Activated naive CD8-positive, alpha-beta T cell treated with anti-CD3 and anti-CD28 coated beads for 36 hours (primary cell): ENCODE measurements at places on chromosomes 6 and 20. TPM values are rescaled to one million over a fixed set of nuclear protein-coding genes. Genes with fewer than 3 reads are reported as not detected.

The AGPAT1 gene
- total RNA-seq: 30.8 TPM

The HTR1B gene
- not detected for total RNA-seq

The SNAP91 gene
- total RNA-seq: not detected

The HEY2 gene
- not detected for total RNA-seq

The NKAIN2 gene
- not detected for total RNA-seq

The NUS1 gene
- 63.7 TPM for total RNA-seq

The OVOL2 gene
- not detected for total RNA-seq

The ELOVL2 gene
- total RNA-seq: not detected

DNA sequence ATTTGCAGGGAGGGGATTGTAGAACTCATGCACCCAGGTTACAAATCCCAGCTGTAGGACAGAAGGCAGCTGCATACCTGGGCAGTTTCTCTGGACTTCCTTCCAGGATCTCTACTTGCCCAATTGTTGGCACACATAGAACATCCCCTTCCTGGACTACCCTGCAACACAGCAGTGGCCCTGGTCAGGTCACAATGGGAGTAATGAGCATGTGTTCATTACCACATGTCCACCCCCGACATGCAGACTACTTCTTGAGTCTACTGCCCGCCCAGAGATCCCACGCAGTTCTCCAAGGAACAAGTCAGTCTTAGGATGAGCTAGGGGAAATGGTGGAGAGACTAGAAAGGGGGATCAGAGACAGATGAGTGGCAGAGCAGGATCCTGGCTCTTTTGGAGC is 5.1 kb downstream of the PEX6 start:
- no peak overlapping the region for H3K4me3 ChIP-seq
- DNase-seq: no peak
- H3K27ac ChIP-seq: peak overlapping the region; percentile 2
- peaks cover 41% of the 10 kb centered on the region for H3K36me3 ChIP-seq
- H3K27me3 ChIP-seq: no peaks in the 10 kb centered on the region
- peaks cover 48% of the 10 kb centered on the region for H3K4me1 ChIP-seq

DNA sequence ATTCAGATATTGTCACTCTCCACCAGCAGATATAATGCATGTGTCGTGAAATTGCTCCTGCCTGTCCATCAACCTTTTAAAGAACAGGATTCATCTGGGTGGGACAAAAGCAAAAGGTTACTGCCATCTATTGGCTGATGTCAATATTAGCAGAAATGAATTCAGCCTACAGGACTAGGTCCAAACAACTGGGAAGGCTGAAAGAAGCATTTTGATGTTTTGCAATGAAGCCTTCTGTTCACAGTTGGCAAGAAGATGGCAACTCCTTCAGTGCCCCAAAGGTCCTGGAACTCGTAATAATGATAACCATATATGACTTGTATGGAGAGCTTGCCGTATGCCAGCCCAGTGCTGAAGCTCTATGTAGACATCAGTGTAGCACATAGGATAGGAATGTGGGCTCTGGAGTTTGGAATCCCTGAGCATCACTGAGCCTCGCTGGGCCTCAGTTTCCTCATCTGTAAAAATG is 7.5 kb downstream of the BCAS1 start:
- H3K4me3 ChIP-seq: no peak overlapping the region
- no peaks in the 10 kb centered on the region for H3K27me3 ChIP-seq
- H3K27ac ChIP-seq: peak overlapping the region; percentile 90
- DNase-seq: no peak

- H3K27me3 ChIP-seq: no peaks in the 10 kb centered on the region
- H3K36me3 ChIP-seq: peaks cover 15% of the 10 kb centered on the region
- no peak overlapping the region for H3K4me3 ChIP-seq
- no peak for DNase-seq
These were observed 3.2 kb upstream of the RPP21 start for GRCh38 chr6:30341728-30342127.

DNA sequence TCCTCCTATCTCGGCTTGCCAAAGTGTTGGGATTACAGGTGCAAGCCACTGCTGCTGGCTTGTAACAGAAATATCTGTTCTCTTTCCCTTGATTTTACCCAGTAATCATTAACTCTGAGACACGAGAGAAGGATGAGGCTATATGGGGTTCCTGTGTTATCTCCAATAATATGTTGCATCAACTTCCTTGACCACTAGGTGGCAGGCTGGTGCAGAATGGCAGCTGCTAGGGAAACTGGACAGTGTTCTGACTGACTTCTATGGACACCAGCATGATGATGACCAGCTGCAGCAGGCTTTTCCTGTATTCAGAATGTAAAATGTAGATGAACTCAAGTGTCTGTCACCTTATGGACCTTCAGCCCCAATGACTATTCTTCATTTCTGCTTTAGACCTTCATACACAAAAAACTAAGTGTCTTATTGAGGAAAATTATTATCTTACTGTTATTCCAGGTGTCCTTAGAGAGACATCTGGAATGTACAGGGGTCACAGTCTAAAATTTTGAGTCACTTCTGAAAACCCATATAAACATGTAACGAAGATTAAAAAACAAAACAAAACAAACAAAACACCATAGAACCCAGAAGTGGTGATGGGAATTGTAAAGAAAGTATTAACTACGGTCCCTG is 20.4 kb upstream of the CD109 start:
- peak; percentile 63 for DNase-seq
- H3K36me3 ChIP-seq: no peaks in the 10 kb centered on the region
- H3K4me1 ChIP-seq: peaks cover 2% of the 10 kb centered on the region
- no peak overlapping the region for H3K27ac ChIP-seq

DNA sequence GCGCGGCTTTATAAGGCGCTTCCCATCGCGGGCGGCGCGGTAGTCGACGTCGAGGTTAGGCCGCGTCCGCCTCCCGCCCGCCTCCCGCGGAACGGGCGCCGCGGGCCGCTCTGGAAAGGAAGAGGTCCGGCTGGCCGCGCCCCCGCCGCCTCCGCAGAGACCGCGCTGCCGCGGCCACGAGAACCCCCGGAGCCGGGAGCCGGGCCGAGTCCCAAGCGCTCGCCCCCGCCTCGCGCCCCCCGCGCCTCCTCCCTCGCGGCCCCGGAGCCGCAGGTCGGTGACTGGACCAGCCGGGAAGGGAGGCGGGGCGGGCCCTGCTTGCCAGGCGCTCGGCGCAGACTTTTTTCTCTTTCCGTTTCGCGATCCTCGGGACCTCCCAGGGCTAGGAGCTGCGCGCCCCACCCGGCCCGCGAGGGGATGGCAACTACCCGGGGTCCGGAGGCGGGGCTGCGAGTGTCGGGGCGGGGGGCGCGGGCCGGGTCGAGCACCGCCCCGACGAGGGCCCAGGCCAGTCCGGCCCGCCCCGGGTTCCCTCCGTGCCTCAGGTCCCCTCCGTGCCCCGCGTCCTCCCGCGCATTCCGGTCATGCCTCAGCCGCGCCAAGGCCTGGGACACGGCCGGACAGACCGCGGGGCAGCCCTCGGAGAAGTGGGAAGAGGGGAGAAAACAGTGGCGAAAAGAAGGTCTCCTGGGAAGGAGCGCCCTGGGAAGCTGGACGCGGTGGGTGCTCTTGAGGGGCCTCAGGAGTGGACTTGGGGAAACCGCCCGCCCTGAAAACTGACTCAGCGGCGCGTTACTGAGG is 417 bp upstream of the PXDC1 start:
- peak overlapping the region; percentile 50 for H3K4me3 ChIP-seq
- DNase-seq: peak; percentile 83
- no peak overlapping the region for H3K27ac ChIP-seq
- no peaks in the 10 kb centered on the region for H3K36me3 ChIP-seq
- H3K27me3 ChIP-seq: peaks cover 48% of the 10 kb centered on the region
- H3K4me1 ChIP-seq: peaks cover 2% of the 10 kb centered on the region

- no peak for DNase-seq
- H3K36me3 ChIP-seq: peaks cover 69% of the 10 kb centered on the region
- H3K27me3 ChIP-seq: no peaks in the 10 kb centered on the region
These were observed 3.3 kb downstream of the PSMB9 start for GRCh38 chr6:32857156-32857891.

GRCh38 chr6:146990284-146990683 is 213.9 kb upstream of the STXBP5 start:
- H3K27ac ChIP-seq: no peak overlapping the region
- H3K27me3 ChIP-seq: no peaks in the 10 kb centered on the region
- DNase-seq: no peak
- no peaks in the 10 kb centered on the region for H3K36me3 ChIP-seq
- no peaks in the 10 kb centered on the region for H3K4me1 ChIP-seq
- H3K4me3 ChIP-seq: no peak overlapping the region

GRCh38 chr6:164836486-164836885 is 472.9 kb downstream of the C6orf118 start:
- no peaks in the 10 kb centered on the region for H3K36me3 ChIP-seq
- H3K4me1 ChIP-seq: no peaks in the 10 kb centered on the region
- DNase-seq: no peak
- H3K4me3 ChIP-seq: no peak overlapping the region
- H3K27ac ChIP-seq: no peak overlapping the region

GRCh38 chr6:42200035-42200434 is 5.3 kb upstream of the GUCA1B start:
- H3K4me1 ChIP-seq: peaks cover 2% of the 10 kb centered on the region
- peaks cover 16% of the 10 kb centered on the region for H3K36me3 ChIP-seq
- H3K27ac ChIP-seq: no peak overlapping the region
- H3K4me3 ChIP-seq: no peak overlapping the region
- DNase-seq: no peak
- no peaks in the 10 kb centered on the region for H3K27me3 ChIP-seq

- H3K27ac ChIP-seq: no peak overlapping the region
- H3K36me3 ChIP-seq: peaks cover 23% of the 10 kb centered on the region
- no peak overlapping the region for H3K4me3 ChIP-seq
- H3K27me3 ChIP-seq: no peaks in the 10 kb centered on the region
- DNase-seq: no peak
These were observed 64.7 kb downstream of the SAMD3 start for GRCh38 chr6:130158056-130158455.

GRCh38 chr6:70412252-70413113 is 825 bp upstream of the FAM135A start:
- H3K27ac ChIP-seq: peak overlapping the region; percentile 83
- H3K4me1 ChIP-seq: peaks cover 27% of the 10 kb centered on the region
- peaks cover 5% of the 10 kb centered on the region for H3K36me3 ChIP-seq
- H3K4me3 ChIP-seq: peak overlapping the region; percentile 97

DNA sequence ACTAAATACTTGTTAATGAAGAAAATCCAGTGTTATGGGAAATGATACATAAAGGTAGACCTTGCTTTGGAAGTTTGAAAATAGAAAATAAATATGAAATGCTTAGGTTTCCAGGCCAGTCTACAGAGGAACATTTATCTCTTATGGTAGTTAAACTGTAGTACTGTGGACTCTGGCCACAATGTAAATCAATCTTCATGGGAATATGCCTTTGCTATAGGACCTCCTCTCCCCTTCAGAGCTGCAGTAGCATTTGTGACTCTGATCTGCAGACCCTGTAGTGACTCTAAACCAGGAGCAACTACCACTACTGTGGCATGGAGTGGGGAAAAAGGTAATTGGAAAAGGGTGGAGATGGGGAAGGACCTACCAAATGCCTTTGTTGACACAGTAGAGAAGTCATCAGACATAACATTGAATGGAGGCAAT is 4.5 kb downstream of the HSPA1A start:
- peaks cover 33% of the 10 kb centered on the region for H3K4me1 ChIP-seq
- no peak overlapping the region for H3K4me3 ChIP-seq
- no peak overlapping the region for H3K27ac ChIP-seq
- H3K27me3 ChIP-seq: peaks cover 8% of the 10 kb centered on the region

DNA sequence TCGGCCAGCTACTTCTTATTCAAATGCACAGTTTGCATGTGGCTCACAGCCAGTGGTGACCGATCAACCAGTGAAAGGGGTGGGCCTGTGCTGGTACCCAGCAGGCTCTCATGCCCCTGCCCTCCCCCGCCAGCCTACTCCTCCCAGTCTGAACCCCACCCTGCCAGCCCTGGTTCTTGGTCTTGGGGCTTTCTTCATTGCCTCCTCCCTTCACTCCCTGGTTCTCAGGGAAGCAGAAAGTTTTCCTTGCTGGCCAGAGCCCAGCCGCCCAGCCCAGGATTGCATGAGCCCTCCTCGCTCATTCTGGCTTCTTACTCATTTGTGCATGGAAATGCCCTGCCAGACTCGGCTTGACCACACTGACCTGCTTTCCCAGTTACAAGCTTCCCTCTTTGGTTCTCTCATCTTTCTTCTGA is 40.8 kb downstream of the KCNK17 start:
- H3K27me3 ChIP-seq: peaks cover 2% of the 10 kb centered on the region
- H3K36me3 ChIP-seq: no peaks in the 10 kb centered on the region
- DNase-seq: no peak
- H3K27ac ChIP-seq: no peak overlapping the region

DNA sequence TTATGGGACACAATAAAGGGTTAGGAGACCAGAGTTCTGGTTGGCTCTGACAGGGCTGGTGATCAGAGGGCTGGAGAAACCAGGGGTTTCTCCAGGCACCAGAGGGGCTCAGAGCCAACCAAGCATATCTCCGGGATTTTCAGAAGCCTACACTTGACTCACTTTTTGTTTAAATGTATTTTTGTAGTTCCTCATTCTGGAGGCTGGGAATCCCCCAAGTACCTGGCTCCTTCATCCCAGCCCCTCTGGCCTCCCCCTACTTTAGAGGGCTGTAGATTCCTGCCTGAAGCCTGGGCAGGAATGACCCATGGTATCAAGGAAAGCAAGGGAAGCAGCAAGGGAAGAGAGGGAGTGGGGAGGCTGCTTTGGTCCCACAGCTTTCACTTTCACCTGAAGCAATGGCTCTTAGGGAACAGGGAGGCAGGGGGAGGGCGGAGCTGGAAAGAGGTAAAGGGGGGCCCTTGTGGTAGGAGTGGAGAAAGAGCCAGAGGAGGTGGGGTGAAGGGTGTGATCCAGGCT is 973 bp downstream of the CD40 start:
- peak overlapping the region; percentile 68 for H3K27ac ChIP-seq
- H3K27me3 ChIP-seq: peaks cover 7% of the 10 kb centered on the region
- DNase-seq: no peak
- H3K4me1 ChIP-seq: peaks cover 20% of the 10 kb centered on the region

GRCh38 chr6:127998985-127999384 is 98.1 kb upstream of the THEMIS start:
- peak overlapping the region; percentile 83 for H3K27ac ChIP-seq
- H3K36me3 ChIP-seq: peaks cover 21% of the 10 kb centered on the region
- peaks cover 68% of the 10 kb centered on the region for H3K4me1 ChIP-seq
- no peak for DNase-seq
- H3K4me3 ChIP-seq: no peak overlapping the region
